CD8-positive, alpha-beta memory T cell (primary cell): ENCODE measurements at places on chromosomes 2 and 18. TPM values are rescaled to one million over a fixed set of nuclear protein-coding genes. Genes with fewer than 3 reads are reported as not detected.

- DNase-seq: no peak
Observed at GRCh38 chr2:198308368-198308767, 504.0 kb downstream of the PLCL1 start.

DNA sequence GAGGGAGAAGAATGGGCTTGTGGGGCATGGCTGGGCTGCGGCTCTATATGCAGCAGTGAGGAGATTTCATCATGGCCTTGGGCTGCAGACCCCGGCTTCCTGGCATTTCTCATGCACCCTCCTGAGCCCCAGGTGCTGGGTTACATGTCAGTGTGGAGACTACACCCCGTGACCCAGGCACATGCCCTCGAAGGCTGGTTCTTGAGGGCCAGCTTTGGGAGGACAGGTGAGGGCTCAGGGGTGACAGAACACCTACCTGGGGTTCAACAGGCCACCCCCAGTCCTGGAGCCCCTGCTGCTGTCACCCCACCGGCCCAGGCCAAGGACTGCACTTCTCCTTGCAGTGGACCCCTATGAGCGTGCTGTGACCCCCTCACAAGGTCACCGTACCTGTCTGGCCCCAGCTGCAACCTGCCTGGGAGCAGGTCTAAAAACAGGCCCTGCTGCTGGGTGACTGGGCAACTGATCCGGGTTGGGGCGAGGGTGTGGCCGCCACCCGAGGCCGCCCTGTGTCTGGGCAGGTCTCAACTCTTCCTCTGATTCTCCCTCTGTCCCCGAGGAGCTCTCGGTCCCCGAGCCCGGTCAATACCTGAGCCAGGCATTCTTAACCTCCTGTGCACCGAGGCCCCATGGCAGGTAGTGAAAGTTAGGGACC lies 94.8 kb upstream of the OTOS start:
- DNase-seq: no peak

DNA sequence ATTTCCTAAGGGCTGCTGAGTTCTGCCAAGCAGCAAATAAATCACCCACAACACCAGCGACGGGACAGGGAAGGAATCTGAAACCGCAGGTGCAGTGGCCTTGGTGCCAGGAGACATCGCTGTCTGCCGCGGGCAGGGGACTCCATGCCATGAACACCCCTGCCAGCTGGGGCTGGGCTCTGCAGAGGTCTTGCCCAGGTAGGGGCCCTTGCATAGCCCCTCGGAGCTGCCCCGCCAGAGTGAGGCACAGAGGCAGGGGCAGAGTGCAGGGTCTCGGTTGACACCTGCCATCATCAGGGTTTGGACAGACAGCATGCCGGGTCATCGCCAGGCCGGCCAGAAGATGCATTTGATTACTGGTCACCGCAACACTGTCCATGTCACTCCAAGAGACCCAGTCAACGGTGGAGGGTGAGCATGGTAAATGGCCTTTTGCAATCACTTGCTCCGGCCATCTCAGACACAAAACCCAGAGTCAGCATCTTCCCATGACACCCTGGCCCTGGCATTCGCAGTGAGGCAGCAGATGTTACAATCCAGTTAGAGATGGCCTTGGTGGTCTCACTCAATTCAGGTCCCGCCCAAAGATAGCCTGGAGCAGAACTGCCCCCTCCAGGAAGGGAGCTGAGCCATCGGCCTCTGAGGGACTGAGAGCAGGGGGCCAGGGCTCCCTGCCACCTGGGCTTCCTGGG lies 255.4 kb downstream of the NDUFA10 start:
- DNase-seq: no peak

- no peak for DNase-seq
Observed at GRCh38 chr2:157822993-157823392, 53.1 kb downstream of the ACVR1 start.

- no peak for DNase-seq
Observed at GRCh38 chr2:236871500-236872001, 214.1 kb upstream of the COPS8 start.

GRCh38 chr18:55841314-55841713 lies 253.3 kb upstream of the TCF4 start:
- DNase-seq: no peak

DNA sequence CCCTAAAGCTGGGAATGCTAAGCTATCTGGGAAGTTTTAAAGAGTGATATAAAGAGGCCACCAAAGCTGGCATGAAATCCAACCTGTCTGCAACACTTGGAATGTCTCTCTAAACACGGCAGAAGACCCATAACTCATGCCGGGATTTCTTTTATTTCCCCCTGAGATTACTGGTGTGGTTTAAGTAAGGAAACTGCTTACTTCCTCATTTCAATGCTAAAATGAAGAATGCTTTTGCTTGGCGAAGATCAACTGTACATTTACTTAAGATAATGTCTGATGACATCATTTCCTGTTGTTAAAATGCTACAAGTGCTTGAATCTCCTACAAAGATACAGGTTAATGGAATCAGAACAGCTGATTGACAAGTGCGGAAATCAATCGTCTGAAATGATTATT lies 353.8 kb upstream of the SALL3 start:
- no peak for DNase-seq

- no peak for DNase-seq
Observed at GRCh38 chr18:58871514-58872420, 7.1 kb downstream of the ZNF532 start.

DNA sequence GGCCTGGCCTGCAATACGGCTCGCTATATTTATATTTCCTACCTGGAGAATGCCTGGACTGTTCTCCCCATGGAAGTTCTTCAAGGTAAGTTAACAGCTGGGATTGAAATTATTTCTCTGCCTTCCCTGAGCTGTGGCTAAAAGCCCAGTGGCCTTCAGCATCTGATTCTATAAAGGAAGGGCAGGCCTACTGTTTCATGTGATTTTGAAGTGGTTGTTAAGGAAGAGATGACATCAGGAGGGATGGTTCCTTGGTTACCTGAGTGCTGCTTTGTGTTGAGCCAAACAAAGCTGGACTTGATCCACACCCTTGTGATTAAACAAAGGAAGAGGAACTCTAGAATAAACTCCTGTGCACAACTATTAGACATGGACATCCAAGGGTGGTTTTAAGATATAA lies 61.6 kb downstream of the MFSD6 start:
- no peak for DNase-seq

SPTBN1 gene
- total RNA-seq: 38.5 TPM

REEP1 gene
- 0.20 TPM for total RNA-seq

CNRIP1 gene
- total RNA-seq: not detected

SIX3 gene
- not detected for total RNA-seq
